Cardiac fibroblast (primary cell): ENCODE measurements at places on chromosomes 7 and 10.

- no peak for DNase-seq
Measured at GRCh38 chr7:22137026-22137425, 191.3 kb upstream of the CDCA7L start.

- no peak for DNase-seq
Measured at GRCh38 chr10:43294241-43294658, 27.4 kb upstream of the RASGEF1A start.

- DNase-seq, result no peak
Measured at GRCh38 chr10:92505044-92505443, 68.8 kb downstream of the IDE start.

DNA sequence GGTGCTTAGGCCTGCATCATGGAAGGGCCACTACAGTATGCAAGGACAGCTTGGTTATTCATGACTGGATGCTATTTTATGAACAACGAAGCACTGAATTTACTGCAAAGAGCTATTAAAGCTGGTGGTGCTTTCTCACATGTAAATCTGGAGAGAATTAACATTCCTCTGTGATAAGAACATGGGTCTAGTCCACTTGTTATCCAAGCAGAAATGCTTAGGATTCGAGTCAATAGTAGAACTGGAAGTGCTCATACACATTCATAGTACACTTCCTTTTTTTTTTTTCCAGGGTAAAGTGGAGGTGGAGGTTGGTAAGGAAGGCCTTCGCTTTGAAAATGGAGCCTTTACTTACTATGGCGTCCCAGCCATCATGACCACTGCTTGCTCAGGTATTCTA lies 35.0 kb downstream of the CNNM1 start:
- peak; percentile 15 for DNase-seq

DNA sequence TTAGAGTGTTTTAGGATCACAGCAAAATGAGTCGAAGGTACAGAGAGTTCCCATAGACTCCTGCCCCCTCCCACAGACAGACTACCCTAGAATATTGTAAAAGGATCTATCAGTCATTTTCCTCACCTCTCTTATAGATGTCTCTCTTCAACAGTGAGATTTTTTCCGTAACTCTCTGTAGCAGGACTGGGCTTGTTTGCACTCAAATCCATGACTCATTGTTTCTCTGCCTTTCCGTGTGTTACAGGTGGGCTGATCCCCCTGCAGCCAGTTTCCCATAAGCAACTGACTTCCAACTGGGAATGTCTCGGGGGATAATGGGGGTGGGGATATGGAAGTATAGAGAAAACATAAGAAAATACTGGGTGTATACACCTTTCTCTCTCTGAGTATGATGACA lies 921.0 kb downstream of the GATA3 start:
- no peak for DNase-seq
